ENCODE measurements at places on chromosomes 6 and 20. TPM values are rescaled to one million over a fixed set of nuclear protein-coding genes. Genes with fewer than 3 reads are reported as not detected.

- no peak for DNase-seq
These were observed 208.2 kb downstream of the THBS2 start for GRCh38 chr6:169045486-169045885.

GRCh38 chr6:168525926-168526630 lies 85.1 kb downstream of the SMOC2 start:
- peak; percentile 62 for DNase-seq

DNA sequence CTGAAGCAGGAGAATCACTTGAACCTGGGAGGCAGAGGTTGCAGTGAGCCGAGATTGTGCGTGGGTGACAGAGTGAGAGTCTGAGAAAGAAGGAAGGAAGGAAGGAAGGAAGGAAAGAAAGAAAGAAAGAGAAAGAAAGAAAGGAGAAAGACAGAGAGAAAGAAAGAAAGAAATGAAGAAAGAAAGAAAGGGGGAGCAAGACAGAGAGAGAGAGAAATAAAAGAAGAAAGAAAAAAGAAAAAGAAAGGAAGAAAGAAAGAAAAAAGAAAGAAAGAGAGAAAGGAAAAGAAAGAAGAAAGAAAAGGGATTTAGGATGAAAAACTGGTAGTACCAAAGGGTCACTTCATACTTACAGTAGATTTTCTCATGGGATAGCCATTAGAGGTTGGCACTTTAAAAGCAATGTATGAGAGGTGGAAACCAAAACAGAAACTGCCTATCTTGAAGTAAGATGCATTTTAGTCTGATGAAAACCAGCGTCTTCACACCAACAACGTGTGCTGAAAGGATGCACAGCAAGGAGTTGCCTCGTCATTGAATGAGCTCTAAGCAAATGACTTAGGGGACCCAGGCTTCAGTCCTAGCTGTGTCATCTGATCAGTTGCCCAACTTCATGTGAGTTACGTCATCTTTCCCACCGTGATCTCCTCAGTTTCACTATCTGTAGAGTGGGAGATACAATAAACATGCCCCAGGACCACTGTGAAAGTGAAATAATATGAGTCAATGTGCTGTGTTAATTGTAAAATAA lies 133.9 kb upstream of the NEDD9 start:
- no peak for DNase-seq

GRCh38 chr20:54486585-54486984 lies 11.2 kb downstream of the DOK5 start:
- DNase-seq = no peak

GRCh38 chr20:4243071-4243470 lies 227.7 kb upstream of the RNF24 start:
- DNase-seq = no peak

DNA sequence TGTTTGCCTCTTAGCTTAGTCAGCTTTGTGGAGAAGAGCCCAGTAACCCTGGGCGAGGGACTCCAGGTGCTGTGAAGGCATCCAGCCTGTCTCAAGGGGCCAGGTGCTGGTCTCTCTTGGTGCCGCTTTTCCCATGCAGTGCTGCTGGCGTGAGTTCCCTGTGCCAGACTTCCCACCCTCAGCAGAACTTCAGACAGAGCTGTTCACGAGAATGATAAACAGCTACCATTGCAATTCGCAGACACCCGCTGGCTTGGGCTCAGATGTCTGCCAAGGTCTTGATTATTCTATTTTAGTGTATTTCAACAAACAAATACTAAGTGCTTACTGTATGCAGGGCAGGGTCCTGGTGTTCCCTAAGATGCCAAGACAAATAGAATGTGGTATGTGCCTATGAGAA lies 57.7 kb downstream of the RNF217 start:
- DNase-seq = no peak

- DNase-seq = no peak
These were observed 64.8 kb downstream of the SLC2A10 start for GRCh38 chr20:46774236-46774635.

The NDUFAF5 gene
- total RNA-seq = 71.6 TPM

The GPSM3 gene
- total RNA-seq = 6.3 TPM

The NXT1 gene
- 6.5 TPM for total RNA-seq

The PCK1 gene
- total RNA-seq = 4.4 TPM

The MUCL3 gene
- not detected for total RNA-seq
